Small intestine (tissue), 16 donors: ENCODE measurements at places on chromosomes 2 and 18.
A peak's percentile ranks its signal among the peaks of the same experiment; 100 is the strongest.

- DNase-seq = peak; percentile 44
These were observed 61.4 kb downstream of the CCDC148 start for GRCh38 chr2:158395166-158395565.

GRCh38 chr2:9103663-9104277, 100.3 kb upstream of the MBOAT2 start:
- DNase-seq = no peak

GRCh38 chr2:234172066-234172465, 121.6 kb downstream of the SPP2 start:
- DNase-seq = no peak

DNA sequence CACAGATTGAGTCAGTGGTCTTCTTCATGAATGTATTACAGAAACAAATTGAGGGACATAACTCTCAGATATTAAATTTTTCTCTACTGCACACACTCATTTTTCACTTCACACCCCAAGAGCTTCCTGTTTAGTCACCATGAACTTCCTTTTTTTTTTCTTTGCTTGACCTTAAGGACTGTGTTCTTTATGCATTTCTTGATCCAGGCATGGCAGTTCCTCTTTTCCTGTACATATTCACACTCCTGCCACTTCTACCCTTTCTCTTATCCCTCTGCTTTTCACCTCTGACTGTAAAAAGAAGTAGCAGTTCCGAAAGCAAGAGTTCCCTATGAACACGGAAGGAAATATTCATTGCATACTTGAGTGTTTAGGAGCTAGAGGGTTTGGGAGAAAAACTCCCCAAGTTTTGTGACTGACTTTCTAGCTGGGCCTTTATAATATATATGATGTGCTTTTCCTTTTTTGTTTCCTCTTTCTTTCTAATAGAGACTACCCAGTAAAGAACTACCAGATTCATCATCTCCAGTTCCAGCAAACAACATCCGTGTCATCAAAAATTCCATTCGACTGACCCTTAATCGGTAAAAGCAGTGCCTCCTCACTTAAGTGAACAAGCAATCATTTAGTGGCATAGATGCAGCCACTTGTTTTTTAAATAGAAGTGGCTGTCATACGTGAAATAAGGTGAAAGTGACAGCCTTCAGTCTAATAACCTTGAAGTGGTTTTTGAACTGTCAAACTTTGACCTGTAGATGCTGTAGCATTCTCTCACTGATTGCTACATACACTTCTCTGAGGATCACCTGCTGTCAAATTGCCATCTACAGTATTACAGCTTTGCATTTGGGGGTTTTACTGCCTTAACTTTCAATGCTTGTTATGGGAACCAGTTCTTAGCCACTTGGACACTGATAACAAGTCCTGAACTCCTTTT, 40.8 kb downstream of the PAPOLG start:
- DNase-seq = peak; percentile 57

DNA sequence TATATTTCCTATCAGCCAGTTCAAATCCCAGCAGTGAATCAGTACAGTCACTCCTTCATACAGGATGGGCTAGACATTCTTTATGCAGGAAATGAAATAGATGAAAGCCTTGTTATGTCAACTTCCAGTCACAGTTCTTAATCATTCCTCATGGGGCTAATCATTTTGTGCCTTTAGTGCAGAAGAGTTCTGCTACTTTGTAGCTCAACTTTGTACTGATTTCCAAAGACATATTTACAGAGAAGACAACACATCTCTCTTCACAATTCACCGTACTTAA, 593.9 kb upstream of the NETO1 start:
- DNase-seq = no peak

DNA sequence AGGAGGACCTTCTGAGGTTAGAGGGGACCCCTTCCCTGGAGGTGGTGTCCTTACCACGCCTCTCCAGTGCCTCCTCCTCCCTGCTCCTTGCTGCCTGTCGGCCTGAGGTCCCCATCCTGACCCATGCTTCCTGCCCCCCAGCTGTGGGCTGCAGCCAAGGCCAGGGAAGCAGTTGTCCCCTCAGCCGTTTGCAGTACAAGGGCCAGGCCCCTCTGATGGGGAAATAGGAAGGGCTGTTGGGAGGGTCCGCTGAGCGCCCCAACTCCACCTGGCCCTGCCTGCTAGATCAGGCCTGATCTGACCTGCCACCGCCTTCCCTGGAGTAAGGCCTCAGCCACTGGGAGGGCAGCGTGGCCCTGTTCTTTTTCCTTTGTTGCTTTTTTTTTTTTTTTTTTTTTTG, 219.8 kb downstream of the KLHL29 start:
- DNase-seq = no peak

- peak; percentile 14 for DNase-seq
These were observed 3.8 kb upstream of the LTBP1 start for GRCh38 chr2:32942793-32943485.

DNA sequence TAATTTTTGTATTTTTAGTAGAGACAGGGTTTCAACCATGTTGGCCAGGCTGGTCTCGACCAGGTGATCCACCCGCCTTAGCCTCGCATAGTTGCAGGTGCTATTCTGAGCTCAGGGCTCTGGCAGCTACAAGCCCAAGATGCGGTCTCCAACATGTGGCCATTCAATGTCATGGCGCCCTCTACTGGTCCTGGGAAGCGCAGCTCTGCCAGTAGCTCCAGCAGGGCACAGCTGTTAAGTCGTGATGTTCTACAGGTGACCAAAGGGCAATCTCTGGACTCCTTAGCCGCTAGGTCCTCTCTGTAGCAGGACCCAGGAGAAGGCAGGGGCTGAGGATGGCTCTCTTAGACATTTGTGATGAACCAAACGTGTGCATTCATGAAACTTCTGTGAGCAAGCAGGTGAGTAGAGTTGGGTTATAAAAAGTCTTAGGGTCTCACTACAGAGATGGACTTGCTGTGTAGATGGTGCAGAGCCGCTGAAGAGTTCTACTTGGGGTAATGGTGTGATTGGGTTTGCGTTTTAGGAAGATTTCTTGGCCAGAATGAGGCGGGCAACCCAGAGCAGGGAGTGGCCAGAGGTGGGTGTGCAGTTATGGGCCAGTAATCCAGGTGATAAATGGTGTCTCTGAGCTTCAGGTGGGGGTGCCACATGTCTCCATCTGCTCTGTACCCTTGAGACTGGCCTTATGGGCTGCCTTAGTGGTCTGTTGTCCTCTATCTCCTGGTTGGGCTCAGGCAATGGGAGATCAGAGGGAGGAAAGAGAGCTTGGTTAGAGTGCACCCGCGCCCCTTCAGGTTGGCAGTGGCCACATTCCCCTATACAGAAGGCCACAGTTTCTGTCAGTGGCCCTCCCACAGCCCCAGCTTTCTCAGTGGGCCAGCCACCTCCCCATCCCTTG, 31.0 kb downstream of the IL37 start:
- peak; percentile 92 for DNase-seq

- no peak for DNase-seq
These were observed 3.7 kb downstream of the SCN9A start for GRCh38 chr2:166372046-166372445.

- DNase-seq = no peak
These were observed 84.4 kb downstream of the DYM start for GRCh38 chr18:49376046-49376445.

GRCh38 chr18:44556296-44556695, 124.4 kb upstream of the SETBP1 start:
- DNase-seq = no peak

GRCh38 chr2:150981826-150982225, 279.8 kb downstream of the RBM43 start:
- DNase-seq = no peak

GRCh38 chr2:103664690-103665089, 902.9 kb downstream of the TMEM182 start:
- no peak for DNase-seq

DNA sequence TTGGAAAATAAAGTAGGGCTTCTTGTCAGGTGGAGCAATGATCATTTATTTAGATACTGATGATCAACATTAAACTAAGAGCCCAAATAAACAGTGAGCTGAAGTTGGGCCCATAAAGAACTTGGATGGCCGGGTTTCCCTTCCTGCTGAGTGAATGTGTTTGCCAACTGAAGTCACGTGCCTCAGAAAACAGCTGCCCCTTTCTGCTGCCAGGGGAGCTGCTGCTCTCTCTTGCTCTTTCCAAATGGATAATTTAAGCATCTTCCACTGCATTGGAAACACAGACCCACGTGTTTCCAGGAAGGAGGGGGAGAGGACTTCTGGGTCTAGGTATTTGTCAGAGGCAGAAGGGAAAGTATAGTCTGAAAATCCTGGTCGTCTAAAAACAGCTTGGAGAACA, 22.9 kb upstream of the NCKAP5 start:
- peak; percentile 29 for DNase-seq

DNA sequence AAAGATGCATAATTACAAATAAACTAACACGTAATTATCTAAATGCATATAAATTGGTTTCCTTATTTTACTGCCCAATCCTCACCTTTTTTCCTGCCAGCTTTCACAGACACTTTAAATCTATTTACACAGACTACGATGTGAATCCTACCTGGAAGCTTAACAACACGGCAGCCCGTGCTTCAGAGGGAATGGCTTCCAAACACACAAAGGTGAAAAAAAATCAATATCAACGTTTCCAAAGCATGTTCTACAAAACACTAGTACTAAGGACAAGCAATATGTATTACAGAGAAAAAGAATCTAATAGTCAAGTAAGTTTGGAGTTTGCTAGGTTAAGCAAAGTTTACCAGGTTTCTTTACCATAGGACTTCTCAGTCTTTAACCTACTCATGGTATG, 4.4 kb downstream of the MAP4K3 start:
- no peak for DNase-seq

GRCh38 chr2:177379354-177379753, 13.2 kb upstream of the AGPS start:
- DNase-seq = no peak

GRCh38 chr2:39629646-39630045, 36.1 kb upstream of the TMEM178A start:
- no peak for DNase-seq

- DNase-seq = no peak
These were observed 56.0 kb downstream of the ABCG8 start for GRCh38 chr2:43894743-43895142.

- DNase-seq = no peak
These were observed 67.1 kb downstream of the NXPH2 start for GRCh38 chr2:138713069-138713496.

GRCh38 chr2:97914691-97915213, 81.0 kb downstream of the TMEM131 start:
- no peak for DNase-seq

DNA sequence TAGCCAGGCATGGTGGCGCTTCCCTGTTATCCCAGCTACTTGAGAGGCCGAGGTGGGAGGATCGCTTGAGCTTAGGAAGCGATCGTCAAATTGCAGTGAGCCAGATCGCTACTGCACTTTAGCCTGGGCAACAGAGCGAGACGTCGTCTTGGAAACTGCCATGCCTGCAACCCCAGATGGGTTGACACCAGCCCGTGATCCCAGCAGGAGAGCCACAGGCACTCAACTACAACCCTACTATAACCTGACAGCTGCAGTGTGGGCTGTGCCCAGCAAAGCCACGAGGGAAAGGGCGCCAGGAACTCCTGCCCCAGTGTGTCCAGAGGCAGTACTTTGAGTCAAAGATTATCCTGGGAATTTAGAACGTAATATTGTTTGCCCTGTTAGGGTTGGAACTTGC, 85.6 kb downstream of the SS18 start:
- DNase-seq = no peak

DNA sequence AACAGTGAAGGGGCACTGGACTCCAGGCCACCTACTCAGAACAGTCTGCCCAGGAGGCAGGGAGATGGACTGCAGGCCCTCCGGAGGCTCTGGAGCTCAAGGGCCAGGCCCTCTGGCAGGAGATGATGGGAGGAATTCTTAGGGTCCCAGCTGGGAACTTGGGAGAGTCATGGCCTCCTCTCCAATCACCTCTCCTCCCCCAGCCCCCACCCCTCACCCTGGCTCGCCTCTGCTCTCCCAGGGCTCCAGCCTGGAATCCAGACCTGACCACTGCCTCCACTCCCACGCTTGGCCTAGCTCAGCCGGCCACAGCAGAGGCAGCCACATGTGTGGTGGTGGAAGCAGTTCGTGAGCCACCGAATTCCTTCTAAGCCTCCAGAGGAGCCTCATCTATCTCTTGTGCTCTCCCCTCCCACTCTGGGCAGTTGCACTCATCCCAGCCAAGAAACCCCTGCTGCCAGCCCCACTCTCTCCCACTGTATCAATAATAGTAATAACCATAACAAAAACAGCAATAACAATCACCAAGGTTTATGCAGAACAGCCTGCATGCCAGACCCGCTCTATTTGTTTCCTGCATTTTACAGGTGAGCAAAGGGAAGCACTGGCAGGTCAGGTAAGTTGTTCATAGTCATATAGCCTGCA, 67.4 kb downstream of the TNS1 start:
- DNase-seq = no peak

DNA sequence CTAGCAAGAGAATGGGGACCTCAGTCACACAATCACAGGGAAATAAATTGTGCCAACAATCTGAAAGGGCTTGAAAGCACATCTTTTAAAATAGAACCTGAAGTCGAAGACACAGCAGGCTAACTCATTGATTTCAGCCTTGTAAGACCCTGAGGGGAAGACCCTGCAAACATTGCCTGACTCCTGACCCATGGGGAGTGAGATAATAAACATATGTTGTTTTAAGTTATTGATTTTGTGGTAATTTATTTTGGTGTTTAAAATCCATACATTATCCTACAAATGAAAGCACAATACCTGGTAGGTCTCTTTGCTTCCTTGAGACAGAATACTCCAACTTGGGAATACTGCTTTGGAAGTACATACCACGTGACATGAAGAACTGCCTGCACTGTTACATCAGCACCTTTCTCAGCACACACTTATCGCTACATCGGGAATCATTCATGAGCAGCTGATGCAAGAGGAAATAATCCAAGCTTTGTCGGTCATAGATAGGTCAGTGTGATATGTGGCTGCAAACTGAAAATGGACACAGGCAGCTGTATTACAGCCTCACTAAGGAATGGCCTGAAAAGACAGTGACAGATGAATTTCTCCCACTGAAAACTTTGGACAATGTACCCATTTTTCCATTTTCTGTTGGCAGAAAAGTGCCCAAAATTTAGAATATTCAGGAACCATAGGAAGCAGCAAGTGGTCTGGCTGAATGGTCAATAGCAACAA, 494.5 kb upstream of the MAP2 start:
- DNase-seq = no peak

DNA sequence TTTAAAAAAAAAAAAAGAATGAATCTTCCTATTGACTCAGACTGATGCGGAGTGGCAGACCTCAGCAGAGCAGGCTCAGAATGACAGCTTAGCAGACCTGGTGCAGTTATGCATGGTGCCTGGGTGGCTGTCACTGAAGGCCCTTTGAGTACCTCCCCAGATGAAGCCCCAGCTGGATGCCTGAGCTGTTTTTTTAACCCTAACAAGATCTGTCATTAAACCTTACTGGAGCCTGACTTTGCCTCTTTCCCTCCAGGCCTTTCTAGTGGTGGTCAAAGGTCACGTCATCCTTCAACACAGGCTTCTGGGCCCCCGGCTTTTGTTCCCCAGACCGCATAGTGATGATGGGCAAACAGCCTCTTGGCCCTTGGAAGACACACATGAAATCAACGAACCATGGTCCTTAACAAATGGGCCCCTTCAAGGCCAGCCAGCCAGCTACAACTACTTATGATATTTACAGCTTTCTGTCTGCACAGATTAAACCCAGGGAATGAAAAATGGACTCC, 138.3 kb upstream of the CYP1B1 start:
- no peak for DNase-seq

GRCh38 chr2:234839285-234839684, 112.5 kb upstream of the SH3BP4 start:
- no peak for DNase-seq
